EL (cell line): ENCODE measurements at places on chromosomes 11 and 22.

- DNase-seq: no peak
These were observed 11.1 kb upstream of the TPBGL start for GRCh38 chr11:75229466-75229865.

GRCh38 chr11:85759915-85760314 is 51.0 kb downstream of the SYTL2 start:
- DNase-seq: peak; percentile 87

DNA sequence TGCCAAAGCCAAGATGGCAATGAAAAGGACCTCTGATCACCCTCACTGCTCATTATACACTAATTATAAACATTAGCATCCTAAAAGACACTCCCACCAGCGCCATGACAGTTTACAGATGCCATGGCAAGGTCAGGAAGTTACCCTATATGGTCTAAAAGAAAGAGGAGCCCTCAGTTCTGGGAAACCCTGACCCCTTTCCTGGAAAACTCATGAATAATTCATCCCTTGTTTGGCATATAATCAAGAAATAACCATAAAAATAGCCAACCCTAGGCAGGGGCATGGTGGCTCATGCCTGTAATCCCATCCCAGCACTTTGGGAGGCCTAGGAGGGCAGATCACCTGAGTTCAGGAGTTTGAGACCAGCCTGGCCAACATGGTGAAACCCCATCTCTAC is 12.7 kb upstream of the CAPN5 start:
- no peak for DNase-seq

DNA sequence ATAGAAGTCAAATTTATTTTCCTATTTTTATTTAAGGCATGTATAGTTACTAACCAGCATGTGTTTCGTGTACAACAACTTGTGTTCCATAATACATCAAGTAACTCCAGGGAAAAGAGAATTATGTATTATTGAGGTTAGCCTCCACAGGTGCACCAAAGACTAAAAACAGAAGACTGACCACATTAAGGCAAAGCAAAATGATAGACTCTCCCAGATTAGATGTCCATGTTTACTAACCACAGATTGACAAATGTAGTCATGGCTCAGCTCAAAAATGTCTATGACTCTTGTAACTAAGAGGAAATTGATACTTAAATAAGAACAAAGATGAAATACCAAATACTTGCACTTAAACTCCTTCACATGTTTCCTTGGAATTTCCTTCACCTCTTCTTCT is 238.5 kb downstream of the METTL15 start:
- no peak for DNase-seq

GRCh38 chr11:44387415-44387814 is 77.5 kb upstream of the ALX4 start:
- no peak for DNase-seq

- DNase-seq: peak; percentile 69
These were observed 4.4 kb upstream of the FBXO3 start for GRCh38 chr11:33778675-33779074.

DNA sequence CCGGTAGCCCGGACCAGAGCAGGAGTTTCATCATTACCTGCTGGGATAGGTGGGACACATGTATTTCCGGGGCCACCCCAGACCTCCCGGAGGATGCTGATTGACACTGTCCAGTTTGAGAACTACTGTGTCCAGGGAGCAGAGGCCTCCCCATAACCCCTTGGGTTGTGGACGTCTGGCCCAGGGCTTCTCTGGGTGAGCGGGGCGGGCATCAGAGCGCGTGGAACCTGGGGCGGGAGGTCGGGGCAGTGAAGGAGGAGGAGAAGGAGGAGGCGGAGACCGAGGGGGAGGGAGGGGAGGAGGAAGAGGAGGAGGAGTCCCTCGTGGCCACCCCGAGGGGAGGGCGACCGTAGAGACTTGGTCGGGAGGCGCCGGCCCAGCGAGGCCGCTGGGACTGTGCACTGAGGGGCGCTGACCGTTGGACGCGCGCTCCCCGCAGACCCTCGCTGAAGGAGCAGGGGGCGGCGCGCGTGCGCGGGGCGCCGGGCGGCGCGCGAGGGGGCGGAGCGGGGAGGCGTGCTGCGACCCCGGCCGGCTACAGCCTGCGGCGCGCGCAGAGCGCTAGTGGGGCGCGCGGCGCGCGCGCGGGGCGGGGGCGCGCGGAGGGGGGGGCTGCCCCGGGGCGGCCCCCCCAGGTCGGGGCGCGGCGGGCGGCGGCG is at the start of gene GRK3:
Gene GRK3 (plus strand): TSS at position 356 of the 659 bp plus-strand sequence. CDS start 366 bp downstream, outside the sequence.
- peak; percentile 76 for DNase-seq

DNA sequence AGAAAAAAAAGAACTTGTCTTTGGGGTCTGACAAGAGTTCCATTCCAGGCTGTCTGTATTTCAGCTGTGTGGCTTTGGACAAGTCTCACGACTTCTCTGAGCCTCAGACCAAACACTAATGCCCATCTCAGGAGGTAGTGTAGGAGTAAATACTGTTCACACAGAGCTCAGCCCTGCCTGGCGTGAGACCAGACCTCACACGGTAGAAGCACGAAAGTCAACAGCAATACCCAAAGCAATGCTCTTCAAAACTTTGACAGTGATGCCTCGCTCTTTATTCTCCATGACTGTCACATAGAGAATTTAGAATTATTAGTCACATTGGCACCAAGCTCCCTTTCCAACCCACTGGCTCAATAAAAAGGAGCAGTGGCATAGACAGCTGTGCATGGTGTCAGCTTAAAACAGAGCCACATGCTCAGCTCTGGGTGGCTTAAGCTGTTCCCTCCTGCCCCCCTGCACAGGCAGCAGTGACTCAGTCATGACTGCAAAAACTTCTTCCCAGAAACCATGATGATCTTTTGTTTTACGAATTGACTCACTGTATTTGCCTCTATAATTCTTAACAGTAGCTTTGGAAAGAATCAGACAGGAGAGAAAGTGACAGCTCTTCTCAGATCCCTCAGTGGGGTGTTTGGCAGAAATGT is 74.0 kb upstream of the PHF21B start:
- peak; percentile 61 for DNase-seq

GRCh38 chr11:74775762-74776161 is 27.1 kb downstream of the RNF169 start:
- DNase-seq: peak; percentile 11

- DNase-seq: no peak
These were observed 346.4 kb upstream of the CNTN5 start for GRCh38 chr11:98674390-98674789.

DNA sequence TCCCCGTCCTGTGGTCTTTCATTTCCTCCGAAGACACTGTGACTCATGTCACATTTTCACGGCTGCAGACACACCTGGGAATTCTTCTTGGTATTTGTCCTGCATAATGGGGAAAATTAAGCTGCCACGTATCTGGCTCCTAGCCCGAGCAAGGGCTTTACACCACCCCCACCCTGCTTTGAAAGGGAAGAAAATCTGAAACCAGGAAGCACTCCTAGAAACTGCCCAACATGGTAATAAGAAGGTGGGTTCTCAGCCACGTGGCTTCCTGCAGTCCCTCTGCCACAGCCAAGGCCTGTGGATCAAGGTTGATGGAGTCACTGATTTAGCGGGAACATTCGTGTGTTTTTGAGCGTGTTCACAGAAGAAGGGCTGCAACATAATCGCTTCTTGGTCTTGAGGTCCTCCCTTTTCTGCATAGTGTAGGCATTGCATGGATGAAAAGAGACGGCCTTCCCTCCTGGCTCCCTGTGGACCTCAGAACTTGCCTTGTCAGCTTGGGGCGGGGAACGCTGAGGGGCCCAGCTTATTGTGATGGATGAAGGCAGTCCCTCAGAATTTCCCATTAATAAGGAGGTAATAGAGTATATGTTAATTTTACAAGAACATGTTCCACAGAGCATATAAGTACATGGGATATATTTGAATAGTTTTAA is 292.0 kb downstream of the NTM start:
- no peak for DNase-seq

DNA sequence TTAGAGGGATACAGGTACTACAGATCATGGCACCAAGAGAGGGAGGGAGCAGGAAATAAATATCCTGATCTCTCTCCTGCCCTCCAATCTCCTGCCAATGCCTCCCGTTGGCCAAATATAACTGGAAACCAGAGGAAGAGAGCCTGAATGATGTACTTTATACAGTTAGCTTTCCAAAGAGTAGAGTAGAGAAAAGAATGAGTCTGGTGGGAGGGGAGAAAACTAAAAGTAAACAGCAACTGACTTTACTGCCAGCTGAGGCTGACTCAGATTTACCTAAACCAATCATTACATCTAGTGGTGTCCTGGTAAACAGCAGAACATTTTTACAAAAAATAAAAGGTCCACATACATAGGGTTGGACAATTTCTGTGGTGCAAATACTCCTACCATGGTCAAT is 5.1 kb downstream of the MPZL3 start:
- no peak for DNase-seq

- no peak for DNase-seq
These were observed 71.4 kb upstream of the LINC01488 start for GRCh38 chr11:69409812-69410645.

DNA sequence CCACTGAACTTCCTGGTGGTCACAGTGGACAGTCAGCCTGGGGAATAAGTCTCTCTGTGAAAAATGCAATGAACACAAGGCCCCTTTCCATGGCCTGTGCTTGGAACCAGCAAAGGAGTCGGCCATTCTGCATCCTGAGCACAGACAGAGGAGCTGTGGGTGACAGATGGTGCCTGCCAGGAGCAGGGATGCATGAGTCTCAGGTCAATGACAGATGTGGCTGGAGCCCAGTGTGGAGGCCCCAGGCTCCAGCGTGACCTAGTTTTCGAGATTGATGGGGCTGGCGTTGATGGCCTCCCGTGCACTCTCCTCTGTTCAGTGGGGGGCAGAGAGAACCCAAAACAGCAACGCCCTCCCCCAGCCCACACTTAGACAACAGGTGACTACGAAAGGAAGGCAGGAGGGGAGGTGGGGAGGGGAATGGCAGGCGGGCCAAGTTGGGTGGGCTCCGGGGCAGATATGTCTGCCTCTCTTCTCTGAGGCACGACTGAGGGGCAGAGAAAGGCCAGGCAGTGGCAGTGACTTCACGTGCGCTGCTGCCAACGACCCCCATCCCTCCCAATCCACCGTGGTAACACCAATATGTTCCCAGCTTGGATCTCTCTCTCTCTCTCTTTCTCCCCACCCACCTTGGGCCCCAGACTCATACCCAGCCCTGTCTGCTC is 34.4 kb upstream of the CD5 start:
- DNase-seq: no peak

- DNase-seq: no peak
These were observed at the start of gene TRIM29 for GRCh38 chr11:120137611-120138521. Gene TRIM29, minus strand, starts transcription at chr11:120138113. Its CDS starts 82 bp downstream, at chr11:120138031.

GRCh38 chr11:121521145-121522042 is 68.6 kb upstream of the SORL1-AS1 start:
- DNase-seq: no peak

GRCh38 chr11:15224466-15224865 is 109.7 kb downstream of the INSC start:
- no peak for DNase-seq

GRCh38 chr11:66017321-66017720 is 5.5 kb downstream of the CST6 start:
- DNase-seq: no peak

DNA sequence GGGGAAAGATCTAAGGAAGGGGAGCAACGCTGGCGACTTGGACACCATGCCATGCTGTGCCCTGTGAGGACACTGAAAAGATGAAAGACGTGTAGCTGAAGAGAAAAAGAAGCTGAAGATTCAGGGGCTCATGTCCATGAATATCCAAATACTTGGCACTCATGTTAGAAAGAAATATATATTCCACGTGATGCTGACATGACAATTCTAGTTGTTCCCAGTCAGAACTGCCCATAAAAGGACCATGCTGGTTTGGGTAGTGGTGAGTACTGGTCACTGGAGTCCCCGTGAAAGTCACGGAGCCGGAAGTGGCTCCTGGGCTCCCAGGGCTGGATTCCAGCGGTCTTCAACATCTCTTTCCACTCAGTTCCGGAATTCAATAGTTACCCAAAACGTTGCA is 9.9 kb downstream of the MS4A15 start:
- DNase-seq: no peak

- no peak for DNase-seq
These were observed 59.0 kb downstream of the OSBP2 start for GRCh38 chr22:30753701-30754100.

DNA sequence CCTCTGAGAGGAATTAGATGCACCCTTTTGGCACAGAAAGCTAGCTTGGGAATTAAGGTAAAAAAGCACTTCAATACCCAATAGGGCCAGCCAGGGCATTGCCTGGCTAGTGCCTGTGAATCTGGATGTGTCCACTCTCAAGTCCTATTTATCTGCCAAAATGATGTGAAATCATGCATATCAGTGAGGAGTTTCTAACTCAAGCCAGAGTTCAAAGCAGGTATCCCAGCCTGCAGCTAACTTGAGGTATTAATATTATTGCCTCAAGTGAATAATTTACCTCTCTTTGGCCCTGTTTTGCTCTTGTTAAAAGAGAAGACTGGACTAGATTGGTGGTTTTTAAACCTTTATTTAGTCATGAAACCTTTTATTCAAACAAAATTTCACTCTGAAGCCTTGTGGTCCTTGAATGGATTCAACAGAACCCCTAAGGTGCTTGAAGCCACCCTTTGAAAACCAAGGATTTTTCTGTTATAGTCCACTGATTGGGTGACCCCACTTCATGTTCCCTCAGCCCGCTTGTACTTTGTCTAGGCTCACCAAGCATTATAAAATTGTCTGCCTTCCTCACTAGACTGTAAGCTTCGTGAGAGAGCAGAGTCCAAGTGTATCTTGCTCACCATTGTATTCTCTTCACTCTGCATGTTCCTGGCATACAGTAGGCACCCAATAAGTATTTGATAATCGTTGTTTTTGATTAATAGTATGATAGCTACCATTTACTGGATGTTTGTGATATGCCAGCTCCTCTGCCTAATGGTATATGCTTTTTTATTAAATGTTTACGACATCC is 4.5 kb downstream of the RNF121 start:
- DNase-seq: no peak

DNA sequence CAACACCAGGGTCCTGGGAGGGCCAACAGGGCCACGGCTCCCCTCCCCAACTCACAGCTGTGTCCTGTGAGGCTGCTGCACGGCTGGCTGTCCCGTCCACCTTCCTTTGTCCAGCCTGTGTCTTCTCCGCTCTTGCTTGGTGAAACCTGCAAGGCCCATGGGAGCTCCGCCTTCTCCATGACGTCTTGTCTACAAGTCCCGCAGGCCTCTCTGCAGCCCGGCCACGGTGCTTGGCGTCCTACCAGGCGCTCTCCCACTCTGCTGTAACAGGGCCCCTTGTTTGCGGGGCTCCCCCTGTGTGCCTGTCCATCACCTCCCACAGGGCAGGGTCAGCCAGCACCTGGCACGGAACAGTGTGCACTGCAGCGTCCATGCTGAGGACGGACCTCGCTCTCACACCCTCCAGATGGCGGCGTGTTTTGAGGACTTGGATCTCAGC is 866.8 kb downstream of the TBC1D22A start:
- no peak for DNase-seq

DNA sequence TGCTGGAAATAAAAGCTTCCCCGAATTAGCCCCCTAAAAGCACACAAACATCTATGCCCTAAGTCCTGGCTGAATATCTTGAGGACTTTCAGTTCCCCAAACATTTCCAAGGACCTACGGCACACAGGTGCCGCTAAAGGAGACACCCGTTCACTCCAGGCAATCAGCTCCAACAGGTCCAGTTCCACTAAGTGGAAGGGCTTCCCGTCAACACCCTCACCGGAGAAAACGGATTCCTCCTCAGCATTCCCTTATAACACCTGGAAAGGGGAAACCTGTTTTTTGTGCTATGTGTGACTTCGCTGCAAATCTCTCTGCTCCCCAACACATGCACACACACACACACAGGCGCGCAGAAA is 3.9 kb downstream of the TENM4 start:
- no peak for DNase-seq

GRCh38 chr11:45872651-45873356 is 12.6 kb upstream of the MAPK8IP1 start:
- peak; percentile 92 for DNase-seq

- DNase-seq: peak; percentile 54
These were observed 12.8 kb downstream of the MACROD1 start for GRCh38 chr11:64152841-64153691.

GRCh38 chr11:22340235-22340634 is 2.1 kb downstream of the SLC17A6 start:
- DNase-seq: no peak
